Mucosa of descending colon (tissue), 3 donors: ENCODE measurements at places on chromosomes 5 and 9.

GRCh38 chr9:125672876-125673275 lies 34.1 kb downstream of the MAPKAP1 start:
- no peak for DNase-seq

DNA sequence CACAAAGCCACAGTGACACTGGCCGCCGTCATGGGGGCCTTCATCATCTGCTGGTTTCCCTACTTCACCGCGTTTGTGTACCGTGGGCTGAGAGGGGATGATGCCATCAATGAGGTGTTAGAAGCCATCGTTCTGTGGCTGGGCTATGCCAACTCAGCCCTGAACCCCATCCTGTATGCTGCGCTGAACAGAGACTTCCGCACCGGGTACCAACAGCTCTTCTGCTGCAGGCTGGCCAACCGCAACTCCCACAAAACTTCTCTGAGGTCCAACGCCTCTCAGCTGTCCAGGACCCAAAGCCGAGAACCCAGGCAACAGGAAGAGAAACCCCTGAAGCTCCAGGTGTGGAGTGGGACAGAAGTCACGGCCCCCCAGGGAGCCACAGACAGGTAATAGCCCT lies 26.1 kb downstream of the HRH2 start:
- DNase-seq = no peak

GRCh38 chr5:10289353-10289752 lies 18.3 kb downstream of the CMBL start:
- peak; percentile 65 for DNase-seq

- no peak for DNase-seq
Observed at GRCh38 chr9:135035781-135036760, 51.4 kb upstream of the OLFM1 start.

DNA sequence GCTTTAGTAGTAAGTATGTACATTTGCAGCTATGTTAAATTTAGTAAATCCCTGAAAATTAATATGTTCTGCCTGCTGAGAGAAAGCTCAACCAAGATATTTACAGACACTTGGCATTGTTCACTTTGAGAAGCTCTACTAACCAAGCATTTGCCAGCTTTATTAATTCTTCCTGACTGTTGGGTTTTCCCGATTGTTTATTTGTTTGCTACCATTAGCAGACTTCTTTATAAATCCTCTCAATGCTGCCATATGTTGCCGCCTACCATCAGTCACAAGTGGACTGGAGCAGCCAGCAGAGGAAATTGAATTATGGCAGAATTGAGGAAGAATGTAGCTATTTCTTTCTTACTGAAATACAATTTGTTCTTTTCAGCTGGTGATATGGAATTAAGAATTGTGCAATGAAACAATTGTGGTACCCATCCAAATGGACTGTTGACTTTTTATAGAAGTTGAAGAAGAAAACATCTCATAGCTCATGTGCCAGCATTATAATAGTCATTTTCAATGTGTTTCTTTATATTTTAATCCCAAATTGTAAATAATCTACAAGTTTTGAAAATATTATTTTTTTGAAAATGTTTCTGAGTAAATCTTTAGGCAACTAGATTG lies 588.7 kb upstream of the CDH6 start:
- DNase-seq = no peak

DNA sequence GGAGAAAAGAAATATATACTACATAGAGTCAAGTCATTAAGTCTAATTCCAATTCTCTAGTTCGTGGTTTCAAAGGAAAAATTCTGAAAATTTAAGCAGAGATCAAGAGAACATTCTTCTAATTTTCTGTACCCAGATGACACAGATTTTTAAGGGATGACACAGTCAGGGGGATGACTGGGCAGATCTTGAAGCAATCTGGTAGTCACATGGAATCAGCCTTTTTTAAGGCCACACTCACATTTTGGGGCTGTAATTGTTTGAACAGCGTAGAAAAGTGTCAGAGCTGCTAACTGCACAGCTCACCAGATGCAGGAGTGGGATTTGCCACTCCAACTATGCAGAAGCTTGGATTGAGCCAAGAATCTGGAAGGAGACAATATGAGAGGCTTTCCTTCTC lies 20.4 kb downstream of the PDE4D start:
- no peak for DNase-seq
